IMR-90 (cell line): ENCODE measurements at places on chromosomes 5 and 9.

DNA sequence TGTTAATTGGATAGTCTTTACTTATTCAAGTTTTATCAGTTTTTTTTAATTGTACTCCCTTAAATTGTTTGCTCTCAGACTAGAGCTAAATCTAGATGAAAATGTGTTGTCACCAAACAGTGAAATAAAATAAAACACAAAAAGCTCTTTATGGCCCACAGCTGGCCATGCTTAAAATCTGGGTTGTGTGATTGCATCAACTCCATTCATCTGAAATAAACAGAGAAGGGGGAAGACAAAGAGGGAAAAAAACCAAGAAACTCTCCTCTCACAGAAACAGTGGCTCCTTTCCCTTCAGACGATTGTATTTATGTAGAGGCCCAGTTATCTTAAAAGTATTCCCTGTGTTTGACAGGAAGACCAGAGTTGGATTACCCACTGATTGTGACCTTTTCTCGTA is 422.4 kb downstream of the IRX1 start:
- no peak overlapping the region for H3K27ac ChIP-seq
- no peaks in the 10 kb centered on the region for H3K4me1 ChIP-seq
- no peak overlapping the region for H3K4me3 ChIP-seq
- DNase-seq, result no peak
- H3K36me3 ChIP-seq, result no peaks in the 10 kb centered on the region

DNA sequence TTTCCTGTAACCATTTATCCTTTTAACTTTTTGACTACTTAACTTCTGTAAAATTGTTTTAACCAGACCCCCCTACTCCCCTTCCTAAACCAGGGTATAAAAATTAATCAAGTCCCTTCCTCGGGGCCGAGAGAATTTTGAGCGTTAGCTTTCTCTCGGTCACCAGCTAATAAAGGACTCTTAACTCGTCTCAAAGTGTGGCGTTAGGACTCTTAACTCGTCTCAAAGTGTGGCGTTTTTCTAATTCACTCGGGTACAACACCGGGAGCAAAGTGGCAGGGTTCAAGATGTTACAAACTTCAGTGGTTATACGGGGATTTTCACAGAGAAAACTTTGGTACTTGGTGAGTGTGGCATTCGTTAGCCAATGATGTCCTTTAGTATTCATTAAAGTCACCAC is 39.7 kb upstream of the PPP1R26 start:
- no peak overlapping the region for H3K27ac ChIP-seq
- H3K27me3 ChIP-seq, result no peaks in the 10 kb centered on the region; the same call in 1 of the 2 replicates
- DNase-seq, result no peak
- H3K4me3 ChIP-seq, result no peak overlapping the region
- no peaks in the 10 kb centered on the region for H3K36me3 ChIP-seq

GRCh38 chr5:176943816-176944215 is 44.7 kb upstream of the HK3 start:
- H3K4me1 ChIP-seq, result peaks cover 2% of the 10 kb centered on the region; the same call in 1 of the 2 replicates
- no peaks in the 10 kb centered on the region for H3K27me3 ChIP-seq
- no peak overlapping the region for H3K4me3 ChIP-seq
- no peak for DNase-seq

DNA sequence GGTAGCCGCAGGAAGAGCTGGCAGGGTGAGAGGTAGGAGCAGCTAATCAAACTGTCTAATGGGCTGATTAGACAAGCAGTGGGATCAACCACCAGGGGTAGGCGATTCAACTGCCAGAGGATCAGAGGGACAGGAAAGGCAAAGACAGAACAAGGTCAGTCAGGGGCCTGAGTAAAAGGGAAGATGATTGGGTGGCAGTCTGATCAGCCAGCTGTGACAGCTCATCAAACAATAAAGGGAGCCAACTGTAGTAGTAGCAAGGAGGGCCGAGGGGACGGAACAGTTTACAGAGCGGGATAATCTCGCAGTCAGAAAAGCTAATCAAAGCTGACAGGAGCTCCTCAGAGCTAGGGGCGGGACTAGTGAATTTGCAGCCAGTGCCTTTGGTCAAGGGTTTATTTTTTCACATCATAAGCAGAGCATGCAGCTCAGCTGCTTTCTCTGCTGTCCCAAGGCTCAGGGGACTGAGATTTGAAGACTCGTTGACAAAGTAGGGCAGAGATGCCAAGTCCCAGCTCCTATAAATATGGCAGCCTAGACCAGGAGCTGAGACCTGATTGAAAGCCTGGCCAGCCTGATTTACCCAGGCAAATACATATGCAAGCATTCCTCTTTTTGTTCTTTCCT is 418.2 kb downstream of the GABRG2 start:
- no peak for DNase-seq
- no peak overlapping the region for H3K27ac ChIP-seq
- H3K36me3 ChIP-seq, result no peaks in the 10 kb centered on the region
- H3K4me1 ChIP-seq, result no peaks in the 10 kb centered on the region
- H3K4me3 ChIP-seq, result no peak overlapping the region
- no peaks in the 10 kb centered on the region for H3K27me3 ChIP-seq

DNA sequence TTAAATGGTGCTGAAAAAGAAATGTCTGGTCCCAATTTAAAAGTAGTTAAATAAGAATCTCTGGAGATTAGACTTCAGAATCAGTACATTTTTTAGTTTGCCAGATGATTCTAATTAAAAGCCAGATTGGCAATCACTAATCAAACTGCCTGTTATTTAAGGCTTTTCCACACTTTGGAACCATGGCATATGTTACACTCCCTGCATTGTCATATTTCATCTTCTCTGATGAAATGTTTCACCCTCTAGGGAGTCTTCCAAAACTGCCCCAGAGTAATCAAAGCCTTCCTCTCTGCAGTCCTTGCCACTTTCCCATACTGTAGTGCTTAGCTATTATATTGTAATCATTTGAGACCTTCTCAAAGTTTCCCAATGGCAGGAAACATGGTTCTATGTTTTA is 17.5 kb upstream of the OR13C9 start:
- H3K4me3 ChIP-seq, result no peak overlapping the region
- no peak for DNase-seq
- no peak overlapping the region for H3K27ac ChIP-seq
- no peaks in the 10 kb centered on the region for H3K36me3 ChIP-seq
- no peaks in the 10 kb centered on the region for H3K27me3 ChIP-seq
- no peaks in the 10 kb centered on the region for H3K4me1 ChIP-seq

DNA sequence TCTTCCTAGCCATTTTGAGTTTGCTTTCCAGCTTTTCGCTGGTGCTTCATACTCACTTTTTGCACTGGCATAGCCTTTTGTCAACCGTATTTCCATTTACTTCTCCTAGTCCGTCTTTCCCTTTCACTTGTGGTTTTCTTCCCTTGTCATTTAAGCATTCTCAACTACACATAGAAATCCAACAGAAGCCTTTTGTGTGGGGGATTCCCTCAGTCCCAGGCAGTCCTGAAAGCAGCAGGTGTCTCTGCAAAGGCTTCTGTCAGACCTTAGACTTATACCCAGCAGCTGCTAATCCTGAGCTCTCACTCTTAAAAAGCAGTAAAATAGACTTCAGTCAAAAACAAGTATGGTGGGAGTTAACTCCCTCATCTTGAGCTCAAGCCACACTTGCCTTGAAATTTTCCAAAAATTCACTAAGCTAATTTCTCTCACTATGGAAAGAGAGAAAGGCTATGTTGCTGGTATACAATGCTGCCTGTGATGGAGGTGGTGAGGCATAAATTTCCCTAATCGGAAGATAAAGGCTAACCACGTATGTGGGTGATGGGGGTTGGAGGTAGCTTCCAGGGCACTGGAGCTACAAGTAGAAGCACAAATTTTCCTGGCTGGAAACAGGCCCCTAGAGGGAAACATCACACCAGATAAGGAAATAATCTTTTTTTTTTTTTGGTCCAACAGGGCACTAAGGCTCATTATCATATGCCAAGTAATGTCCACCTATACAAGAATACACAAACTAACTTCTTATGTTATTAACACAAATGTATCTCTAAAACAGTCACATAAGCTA is 34.8 kb upstream of the IFNK start:
- H3K36me3 ChIP-seq, result no peaks in the 10 kb centered on the region
- H3K4me1 ChIP-seq, result no peaks in the 10 kb centered on the region
- H3K27ac ChIP-seq, result no peak overlapping the region
- no peaks in the 10 kb centered on the region for H3K27me3 ChIP-seq
- H3K4me3 ChIP-seq, result no peak overlapping the region

- no peaks in the 10 kb centered on the region for H3K27me3 ChIP-seq
- no peak overlapping the region for H3K4me3 ChIP-seq
- peaks cover 17% of the 10 kb centered on the region for H3K4me1 ChIP-seq
- H3K27ac ChIP-seq, result peak overlapping the region; percentile 70; the same call in 1 of the 2 replicates
- H3K36me3 ChIP-seq, result peaks cover 24% of the 10 kb centered on the region
- DNase-seq, result peak; percentile 97
Measured at GRCh38 chr9:734831-735511, 106.5 kb upstream of the DMRT1 start.

DNA sequence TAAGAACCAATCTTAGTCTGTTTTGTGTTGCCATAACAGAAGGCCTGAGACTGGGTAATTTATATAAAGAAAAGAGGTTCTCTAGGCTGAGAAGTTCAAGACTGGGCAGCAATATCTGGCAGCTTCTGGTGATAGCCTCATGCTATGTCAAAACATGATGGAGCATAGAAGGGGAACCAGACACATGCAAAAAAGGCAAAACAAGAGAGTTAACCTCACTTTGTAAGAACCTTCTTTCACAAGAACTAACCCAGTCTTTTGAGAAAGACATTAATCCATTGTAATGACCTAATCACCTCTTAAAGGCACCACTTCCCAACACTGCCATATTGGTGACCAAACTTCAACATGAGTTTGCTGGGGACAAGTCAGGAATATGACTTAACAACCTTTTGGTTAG is 37.3 kb downstream of the FSD1L start:
- H3K27ac ChIP-seq, result no peak overlapping the region
- DNase-seq, result no peak
- H3K4me3 ChIP-seq, result no peak overlapping the region
- H3K36me3 ChIP-seq, result no peaks in the 10 kb centered on the region

DNA sequence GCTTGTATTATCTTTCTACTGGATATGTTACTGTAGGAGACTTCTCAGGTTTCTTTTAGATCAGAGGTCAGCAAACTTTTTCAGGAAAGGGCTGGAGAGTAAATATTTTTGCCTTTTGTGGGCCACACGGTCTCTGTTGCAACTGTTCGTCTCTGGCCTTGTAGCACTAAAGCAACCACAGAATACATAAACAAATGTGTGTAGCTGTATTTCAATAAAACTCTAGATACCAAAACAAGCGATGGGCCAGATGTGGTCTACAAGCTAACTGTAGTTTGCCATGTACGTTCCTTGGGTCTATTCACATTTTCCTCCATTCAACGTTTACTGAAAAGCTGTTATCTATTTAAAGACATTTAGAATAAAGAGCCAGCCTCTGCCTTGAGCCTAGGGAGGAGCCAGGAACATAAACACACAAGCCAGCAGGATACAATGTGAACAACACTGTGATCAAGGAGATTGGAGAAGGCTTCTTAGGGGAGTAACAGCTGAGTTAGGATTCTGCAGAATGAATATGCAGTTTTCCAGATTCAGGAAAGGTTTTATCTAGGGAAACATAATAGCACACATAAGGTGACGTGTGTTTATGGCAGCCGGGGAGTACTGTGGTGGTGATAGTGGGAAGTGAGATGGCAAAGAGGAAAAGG is 33.0 kb upstream of the HOMER1 start:
- no peak overlapping the region for H3K4me3 ChIP-seq
- H3K36me3 ChIP-seq, result no peaks in the 10 kb centered on the region
- H3K27me3 ChIP-seq, result 0 out of 2 replicates have a peak, but pooled peaks cover 2% of the 10 kb centered on the region
- peaks cover 1% of the 10 kb centered on the region for H3K4me1 ChIP-seq
- H3K27ac ChIP-seq, result no peak overlapping the region; the same call in 1 of the 2 replicates
- peak; percentile 70 for DNase-seq

DNA sequence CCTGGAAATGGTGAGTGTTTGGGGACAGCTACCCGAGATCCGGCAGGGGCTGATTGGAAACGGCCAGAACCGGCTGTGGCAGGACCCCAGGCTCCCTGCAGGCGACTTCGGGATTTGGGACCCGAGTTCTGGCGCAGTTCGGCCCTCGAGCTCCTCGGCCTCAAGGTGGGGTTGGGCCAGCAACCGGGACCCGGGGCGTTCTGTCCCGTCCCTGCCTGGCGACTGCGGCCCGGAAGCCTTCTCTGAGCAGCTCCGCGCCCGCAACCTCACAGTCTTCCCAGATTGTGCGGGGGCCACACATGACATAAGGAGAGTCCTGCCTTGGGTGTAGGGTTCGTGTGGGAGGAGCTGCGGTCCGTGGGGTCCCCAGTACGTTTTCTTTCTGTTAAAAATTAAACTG is 23.2 kb upstream of the NEURL1B start:
- no peaks in the 10 kb centered on the region for H3K4me1 ChIP-seq
- peaks cover 26% of the 10 kb centered on the region for H3K27me3 ChIP-seq
- no peak for DNase-seq
- H3K4me3 ChIP-seq, result no peak overlapping the region
- H3K36me3 ChIP-seq, result no peaks in the 10 kb centered on the region

DNA sequence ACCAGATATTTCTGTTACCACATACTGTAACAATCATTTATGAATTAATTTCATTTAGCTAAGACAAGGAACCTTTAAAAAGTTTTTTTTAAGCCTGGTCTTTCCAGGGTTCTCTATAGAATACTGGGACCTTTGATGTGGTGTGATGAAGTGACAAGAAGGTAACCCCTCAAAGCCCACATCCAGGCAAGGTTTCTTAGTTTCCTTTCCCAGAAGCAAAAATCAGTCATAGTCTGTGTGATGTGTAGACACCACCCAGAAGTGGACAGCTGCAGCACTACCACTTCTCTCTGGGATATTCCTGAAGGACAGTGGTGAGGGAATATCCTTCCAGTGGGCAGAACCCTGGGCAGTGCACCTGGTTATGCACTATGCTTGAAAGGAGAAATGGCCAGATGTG is 115.6 kb downstream of the TTC39B start:
- no peak for DNase-seq
- no peak overlapping the region for H3K4me3 ChIP-seq

- H3K36me3 ChIP-seq, result no peaks in the 10 kb centered on the region
- H3K27me3 ChIP-seq, result no peaks in the 10 kb centered on the region
- H3K4me3 ChIP-seq, result no peak overlapping the region
- DNase-seq, result no peak
- no peak overlapping the region for H3K27ac ChIP-seq
- peaks cover 4% of the 10 kb centered on the region for H3K4me1 ChIP-seq
Measured at GRCh38 chr5:124460642-124461041, 285.8 kb downstream of the ZNF608 start.

GRCh38 chr5:42506662-42507061 is 83.4 kb downstream of the GHR start:
- no peak overlapping the region for H3K27ac ChIP-seq
- no peaks in the 10 kb centered on the region for H3K4me1 ChIP-seq
- no peak for DNase-seq
- H3K4me3 ChIP-seq, result no peak overlapping the region

GRCh38 chr5:150253416-150254208 is 36.0 kb downstream of the CAMK2A start:
- H3K4me3 ChIP-seq, result no peak overlapping the region
- H3K4me1 ChIP-seq, result peaks cover 2% of the 10 kb centered on the region; the same call in 1 of the 2 replicates
- no peak overlapping the region for H3K27ac ChIP-seq
- no peak for DNase-seq
- H3K27me3 ChIP-seq, result no peaks in the 10 kb centered on the region; the same call in 1 of the 2 replicates
- H3K36me3 ChIP-seq, result no peaks in the 10 kb centered on the region
